ENCODE measurements at places on chromosomes 11 and 22. TPM values are rescaled to one million over a fixed set of nuclear protein-coding genes. Genes with fewer than 3 reads are reported as not detected.

DNA sequence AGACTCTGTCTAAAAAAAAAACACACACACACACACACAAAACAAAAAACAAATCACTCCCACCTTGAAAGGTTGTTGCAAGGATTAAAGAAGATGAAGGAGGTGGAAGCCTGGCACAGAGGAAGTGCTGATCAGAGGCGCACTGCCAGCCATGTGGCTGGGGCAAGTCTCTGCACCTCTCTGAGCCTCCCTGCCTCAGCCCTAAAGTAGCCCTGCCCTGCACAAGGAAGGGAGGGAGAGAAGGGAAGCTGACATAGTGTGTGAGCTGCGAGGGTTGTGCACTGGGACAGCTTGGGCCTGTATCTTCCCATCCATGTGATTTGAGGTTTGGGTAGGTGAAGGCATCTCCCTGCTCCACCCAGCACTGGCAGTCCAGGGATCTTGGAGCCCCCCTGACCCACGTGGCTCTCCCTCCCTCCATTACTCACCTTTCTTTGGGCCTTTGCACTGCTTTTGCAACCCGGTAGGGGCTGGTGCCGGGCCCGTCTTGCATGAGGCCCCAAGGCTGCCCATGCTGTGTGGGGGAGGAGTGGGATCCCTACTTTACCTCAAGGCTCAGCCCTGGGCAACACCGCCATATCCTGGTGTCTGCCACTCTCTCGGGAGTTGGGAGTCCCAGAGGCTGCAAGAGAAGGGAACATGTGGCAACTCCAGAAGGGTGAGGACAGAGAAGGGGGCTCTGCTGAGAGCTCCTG lies 30.5 kb downstream of the IFT27 start:
- DNase-seq, result no peak
- H3K27ac ChIP-seq, result no peak overlapping the region
- no peaks in the 10 kb centered on the region for H3K36me3 ChIP-seq
- H3K4me1 ChIP-seq, result no peaks in the 10 kb centered on the region
- H3K4me3 ChIP-seq, result no peak overlapping the region
- H3K27me3 ChIP-seq, result peaks cover 27% of the 10 kb centered on the region

- no peak overlapping the region for H3K27ac ChIP-seq
- no peak overlapping the region for H3K4me3 ChIP-seq
- no peaks in the 10 kb centered on the region for H3K27me3 ChIP-seq
- no peak for DNase-seq
- no peaks in the 10 kb centered on the region for H3K36me3 ChIP-seq
Observed at GRCh38 chr11:15169815-15170551, 55.3 kb downstream of the INSC start.

GRCh38 chr11:11215944-11216343 lies 137.1 kb downstream of the CSNK2A3 start:
- no peak overlapping the region for H3K27ac ChIP-seq
- H3K36me3 ChIP-seq, result no peaks in the 10 kb centered on the region
- no peak overlapping the region for H3K4me3 ChIP-seq
- peaks cover 19% of the 10 kb centered on the region for H3K4me1 ChIP-seq
- no peaks in the 10 kb centered on the region for H3K27me3 ChIP-seq
- DNase-seq, result no peak

BRSK2 gene
- polyA plus RNA-seq, result 2.3 TPM

TREH gene
- 0.83 TPM for polyA plus RNA-seq

DNA sequence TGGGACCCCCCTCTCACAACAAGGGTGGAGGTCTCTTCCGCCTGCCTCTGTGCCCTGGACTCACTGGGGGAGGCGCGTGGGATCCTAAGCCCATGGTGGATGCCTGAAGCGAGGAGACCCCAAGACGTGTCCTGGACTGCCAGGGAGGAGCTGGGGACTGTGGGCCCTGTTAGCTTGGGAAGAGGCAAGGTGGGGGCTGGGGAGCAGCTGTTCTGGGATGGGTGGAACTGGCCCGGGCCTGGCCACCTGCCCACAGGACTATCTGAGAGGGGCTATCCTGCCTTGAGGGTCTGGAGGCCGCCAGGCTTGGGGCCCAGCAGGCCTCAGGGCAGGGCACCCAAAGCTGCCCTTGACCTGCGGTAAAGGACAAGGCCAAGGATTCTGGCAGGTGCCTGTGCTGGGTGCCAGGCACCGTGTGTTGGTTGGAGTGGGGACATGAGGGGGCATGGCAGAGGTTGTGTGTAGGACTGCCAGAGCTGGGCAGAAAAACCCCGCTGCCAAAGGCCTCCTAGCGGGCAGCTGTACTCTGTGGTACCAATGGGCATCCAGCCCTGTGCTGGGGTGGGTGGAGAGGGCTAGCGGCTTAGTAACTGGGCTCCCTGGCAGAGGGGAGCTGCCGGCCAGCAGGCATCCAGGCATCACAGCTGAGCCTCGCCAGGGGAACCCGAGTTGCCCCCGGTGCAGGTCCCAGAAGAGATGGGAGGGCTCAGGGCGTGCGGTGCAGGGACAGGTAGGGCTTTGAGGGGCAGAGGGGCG lies 670 bp downstream of the LSP1 start:
- H3K27ac ChIP-seq, result no peak overlapping the region
- no peaks in the 10 kb centered on the region for H3K27me3 ChIP-seq
- DNase-seq, result no peak
- H3K4me1 ChIP-seq, result no peaks in the 10 kb centered on the region
- peak overlapping the region; percentile 30 for H3K4me3 ChIP-seq
- H3K36me3 ChIP-seq, result no peaks in the 10 kb centered on the region

- H3K27ac ChIP-seq, result no peak overlapping the region
- peaks cover 11% of the 10 kb centered on the region for H3K4me1 ChIP-seq
- no peak for DNase-seq
- H3K4me3 ChIP-seq, result no peak overlapping the region
- no peaks in the 10 kb centered on the region for H3K27me3 ChIP-seq
Observed at GRCh38 chr11:9280655-9281301, 15.6 kb upstream of the DENND5A start.

DNA sequence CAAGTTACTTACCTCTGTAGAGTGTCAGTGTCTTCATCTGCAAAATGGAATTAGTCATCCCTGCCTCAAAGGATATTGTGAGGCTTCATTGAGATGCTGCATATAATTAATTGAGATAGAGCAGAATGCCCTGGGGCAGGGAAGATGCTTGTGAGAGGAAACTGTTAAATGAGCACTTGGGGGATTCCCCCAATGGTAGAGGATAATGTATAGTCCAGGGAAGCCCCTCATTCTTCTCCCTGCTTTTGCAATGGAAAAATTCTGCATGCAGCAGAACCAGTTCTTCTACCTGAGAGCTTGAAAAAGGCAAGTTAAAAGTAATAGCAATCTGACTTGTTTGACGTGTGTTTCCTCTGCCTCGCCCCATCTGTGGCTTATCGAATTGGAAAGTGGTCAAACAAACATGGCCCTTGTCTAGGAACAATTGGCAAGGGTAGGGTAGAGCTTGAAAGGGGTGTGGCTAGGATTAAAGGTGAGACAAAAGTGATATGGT lies 90.9 kb downstream of the NAV2 start:
- peaks cover 86% of the 10 kb centered on the region for H3K4me1 ChIP-seq
- H3K27me3 ChIP-seq, result no peaks in the 10 kb centered on the region
- no peaks in the 10 kb centered on the region for H3K36me3 ChIP-seq
- H3K4me3 ChIP-seq, result no peak overlapping the region

BLID gene
- not detected for polyA plus RNA-seq

GRCh38 chr11:17508791-17509190 lies 32.1 kb upstream of the ABCC8 start:
- no peak overlapping the region for H3K27ac ChIP-seq
- peaks cover 13% of the 10 kb centered on the region for H3K27me3 ChIP-seq
- H3K36me3 ChIP-seq, result no peaks in the 10 kb centered on the region
- peaks cover 12% of the 10 kb centered on the region for H3K4me1 ChIP-seq

GRCh38 chr11:95556011-95556341 lies 233.6 kb downstream of the FAM76B start:
- DNase-seq, result no peak
- H3K4me1 ChIP-seq, result peaks cover 4% of the 10 kb centered on the region
- H3K36me3 ChIP-seq, result no peaks in the 10 kb centered on the region
- H3K27me3 ChIP-seq, result no peaks in the 10 kb centered on the region
- H3K27ac ChIP-seq, result no peak overlapping the region
- H3K4me3 ChIP-seq, result no peak overlapping the region

DNA sequence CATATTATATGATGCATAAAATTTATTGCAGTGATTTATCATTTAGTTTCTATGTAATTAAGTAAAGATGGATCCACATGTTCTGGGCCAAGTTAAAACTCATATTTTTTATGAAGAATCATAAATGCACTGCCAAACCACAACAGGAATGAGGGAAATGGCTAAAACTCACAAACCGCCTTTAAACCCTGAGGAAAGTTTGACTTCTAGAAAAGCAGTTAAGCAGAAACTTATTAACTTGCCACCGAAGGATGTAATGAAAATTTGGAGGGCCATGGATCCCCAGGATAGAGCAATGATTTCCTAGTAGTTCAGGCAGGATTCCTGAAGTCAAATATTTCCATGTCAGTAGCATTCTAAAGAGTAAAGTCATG lies 218.3 kb upstream of the CTSC start:
- DNase-seq, result no peak
- H3K4me3 ChIP-seq, result no peak overlapping the region
- H3K36me3 ChIP-seq, result no peaks in the 10 kb centered on the region
- H3K27ac ChIP-seq, result no peak overlapping the region
- no peaks in the 10 kb centered on the region for H3K4me1 ChIP-seq
- no peaks in the 10 kb centered on the region for H3K27me3 ChIP-seq

DNA sequence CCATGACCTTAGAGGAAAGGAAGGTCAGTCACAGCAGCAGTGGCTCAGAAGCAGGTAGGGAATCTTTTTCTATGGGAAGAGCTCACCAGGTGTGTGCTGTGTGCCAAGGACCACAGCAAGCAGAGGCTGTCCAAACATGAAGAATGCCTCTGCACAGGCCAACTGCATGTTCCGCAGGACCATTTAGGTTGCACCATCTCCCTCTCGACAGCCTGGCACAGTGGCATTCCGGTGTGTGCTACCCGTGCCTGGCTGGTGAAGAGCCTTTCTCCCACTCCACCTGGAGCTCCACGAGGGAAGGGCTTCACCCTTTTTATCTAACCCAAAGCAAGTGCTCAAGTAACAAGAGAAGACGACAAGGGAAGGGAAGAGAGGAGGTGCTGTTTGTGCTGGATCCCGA lies 76.5 kb downstream of the PACSIN2 start:
- H3K27ac ChIP-seq, result peak overlapping the region; percentile 69
- no peak overlapping the region for H3K4me3 ChIP-seq
- H3K27me3 ChIP-seq, result no peaks in the 10 kb centered on the region
- H3K4me1 ChIP-seq, result peaks cover 80% of the 10 kb centered on the region

GRCh38 chr11:121452609-121453150 lies at the start of gene SORL1-AS1:
SORL1-AS1 (minus strand) TSS chr11:121452967.
- H3K27me3 ChIP-seq, result no peaks in the 10 kb centered on the region
- no peaks in the 10 kb centered on the region for H3K36me3 ChIP-seq
- DNase-seq, result no peak
- peaks cover 78% of the 10 kb centered on the region for H3K4me1 ChIP-seq

NAA40 gene
- 38.8 TPM for polyA plus RNA-seq

DNA sequence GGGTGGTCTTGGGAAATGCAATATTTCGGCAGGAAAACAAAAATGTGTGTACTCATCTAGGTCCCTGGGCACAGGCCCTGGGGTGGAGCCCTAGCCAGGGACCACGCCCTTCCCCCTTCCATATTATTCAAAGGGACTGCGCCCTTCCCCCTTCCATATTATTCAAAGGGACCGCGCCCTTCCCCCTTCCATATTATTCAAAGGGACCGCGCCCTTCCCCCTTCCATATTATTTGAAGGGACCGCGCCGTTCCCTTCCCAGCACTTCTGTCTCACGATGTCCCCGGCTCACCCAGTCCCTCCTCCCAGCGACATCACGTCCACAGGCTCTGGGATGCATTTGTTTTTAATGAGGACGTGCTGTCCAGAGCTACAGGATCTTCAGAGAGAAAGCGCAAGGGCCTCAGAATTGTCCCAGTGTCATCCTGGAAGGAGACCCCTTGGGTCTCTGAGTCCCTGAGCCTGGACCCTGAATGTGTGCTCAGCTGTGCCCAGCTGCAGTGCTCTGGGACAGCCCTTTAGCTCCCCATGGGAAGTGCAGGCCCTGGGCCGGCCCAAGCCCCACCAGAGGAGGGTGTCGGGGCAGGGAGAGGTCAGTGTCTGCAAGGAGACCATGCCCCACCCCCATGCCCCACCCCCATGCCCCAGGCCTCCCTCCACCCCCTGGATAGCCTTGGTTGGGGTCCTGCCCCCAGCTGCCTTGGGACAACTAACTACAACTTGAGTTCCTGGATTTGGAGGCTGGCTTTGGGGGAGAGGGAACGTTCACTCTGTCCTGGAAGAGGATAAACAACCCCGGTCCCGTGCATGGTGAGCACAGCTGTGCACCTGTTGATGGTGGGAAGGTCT lies 810.0 kb downstream of the BRD1 start:
- no peak for DNase-seq
- peak overlapping the region; percentile 87 for H3K27ac ChIP-seq
- H3K36me3 ChIP-seq, result no peaks in the 10 kb centered on the region
- H3K4me1 ChIP-seq, result no peaks in the 10 kb centered on the region
- peaks cover 10% of the 10 kb centered on the region for H3K27me3 ChIP-seq

DNA sequence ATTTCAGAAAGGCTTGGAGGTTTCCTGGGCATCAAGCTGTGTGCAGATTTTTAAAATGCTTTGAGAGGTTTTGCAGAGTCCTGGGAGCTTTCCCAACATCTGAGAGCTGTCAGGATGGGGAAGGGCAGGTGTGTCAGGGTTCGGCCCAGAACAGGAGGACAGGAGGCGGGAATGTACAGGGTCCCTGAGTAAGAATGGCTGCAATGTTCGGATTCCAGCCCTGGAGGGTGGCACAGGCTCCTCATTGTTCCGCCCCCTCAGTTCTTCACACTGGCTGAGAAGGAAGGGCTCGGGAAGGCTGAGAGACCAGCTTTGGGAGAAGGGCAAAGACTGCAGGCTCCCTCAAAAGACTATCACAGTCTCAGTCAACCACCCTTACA lies 5.1 kb upstream of the SEPTIN3 start:
- no peak overlapping the region for H3K4me3 ChIP-seq
- no peaks in the 10 kb centered on the region for H3K27me3 ChIP-seq
- no peak overlapping the region for H3K27ac ChIP-seq
- DNase-seq, result no peak

DNA sequence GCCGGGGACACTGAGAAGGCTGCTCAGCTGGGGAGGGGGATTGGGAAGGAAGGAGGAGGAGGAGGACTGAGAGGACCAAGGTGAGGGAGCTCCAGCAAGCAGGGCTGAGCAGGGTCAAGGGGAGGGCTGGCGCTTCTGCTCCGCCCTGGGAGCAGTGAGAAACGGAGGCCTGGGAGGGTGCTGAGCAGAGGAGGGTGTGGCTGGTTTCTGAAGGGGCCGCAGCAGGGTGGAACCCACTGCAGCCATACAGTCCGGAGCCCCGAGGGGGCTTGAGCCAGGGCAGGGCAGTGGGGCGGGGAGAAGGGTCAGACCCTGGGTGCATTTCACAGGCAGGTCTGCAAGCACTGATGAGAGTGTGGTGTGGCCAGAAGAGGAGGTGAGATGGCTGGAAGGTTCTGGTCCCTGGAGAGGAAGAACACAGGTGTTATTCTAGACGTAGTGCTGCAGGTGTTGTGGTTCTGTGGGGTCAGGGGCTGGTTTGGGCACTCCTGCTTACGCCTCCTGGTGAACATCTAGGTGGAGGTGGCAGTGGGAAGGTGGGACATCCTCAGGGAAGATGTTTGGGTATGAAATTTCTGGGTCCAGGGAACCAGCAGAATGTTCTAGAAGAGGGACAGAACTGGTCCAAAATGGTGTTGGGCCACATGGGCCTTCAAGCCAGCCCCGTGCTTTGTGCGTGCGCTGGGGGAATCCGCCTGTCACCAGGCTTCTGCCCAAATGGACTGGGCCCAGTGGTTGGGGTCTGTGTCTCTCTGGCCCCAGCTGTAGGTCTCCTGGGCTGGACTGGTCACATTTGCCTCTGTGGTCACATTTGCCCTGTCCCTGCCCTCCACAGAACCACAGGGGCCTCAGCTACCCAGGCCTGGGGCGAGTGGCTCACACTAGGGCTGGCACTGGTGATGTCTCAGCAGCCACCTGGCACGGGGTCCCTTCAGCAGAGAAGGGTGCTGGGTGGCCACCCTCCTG lies 714.7 kb downstream of the BRD1 start:
- H3K36me3 ChIP-seq, result no peaks in the 10 kb centered on the region
- peaks cover 42% of the 10 kb centered on the region for H3K27me3 ChIP-seq
- H3K27ac ChIP-seq, result no peak overlapping the region
- no peak for DNase-seq
- H3K4me3 ChIP-seq, result no peak overlapping the region

Measured in heart right ventricle (tissue), 16 donors.